ENCODE measurements at places on chromosomes 1 and 21. TPM values are rescaled to one million over a fixed set of nuclear protein-coding genes. Genes with fewer than 3 reads are reported as not detected.
A peak's percentile ranks its signal among the peaks of the same experiment; 100 is the strongest.

DNA sequence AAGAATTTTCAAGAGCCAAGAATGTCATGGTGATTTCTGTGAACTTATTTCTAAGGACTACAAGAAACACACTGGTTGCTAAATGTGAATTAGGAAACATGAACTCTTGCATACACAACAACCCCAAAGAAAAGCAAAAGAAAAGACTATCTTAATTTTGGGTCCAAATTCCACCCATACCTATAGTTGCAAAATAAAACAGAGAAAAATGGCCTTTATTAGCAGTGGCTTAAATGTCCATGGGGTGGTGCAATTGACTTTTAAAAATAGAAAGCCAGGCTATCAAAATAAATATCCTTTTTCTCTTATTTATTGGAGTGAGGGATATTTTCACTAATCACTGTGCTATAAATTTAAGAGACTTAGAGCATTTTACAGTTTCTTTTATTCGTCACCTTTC, 80.9 kb upstream of the DPYD start:
- H3K4me3 ChIP-seq, result no peak overlapping the region
- H3K4me1 ChIP-seq, result no peaks in the 10 kb centered on the region
- no peaks in the 10 kb centered on the region for H3K36me3 ChIP-seq
- no peak overlapping the region for H3K27ac ChIP-seq

The XCL1 gene
- total RNA-seq, result 0.22 TPM

DNA sequence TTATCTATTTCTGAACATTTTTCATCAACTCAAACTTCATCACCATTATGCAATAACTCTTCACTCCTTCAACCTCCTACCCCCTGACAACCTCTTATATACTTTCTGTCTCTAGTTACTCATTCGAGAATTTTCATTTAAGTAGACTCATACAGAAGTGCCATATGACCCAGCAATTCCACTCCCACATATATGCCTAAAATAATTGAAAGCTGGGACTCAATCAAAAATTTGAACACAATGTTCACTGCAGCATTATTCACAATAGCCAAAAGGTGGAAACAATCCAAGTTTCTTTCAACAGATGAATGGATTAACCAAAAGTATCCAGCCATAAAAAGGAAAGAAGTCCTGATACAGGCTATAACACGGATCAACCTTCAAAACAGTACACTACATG, 24.1 kb downstream of the COL11A1 start:
- DNase-seq, result no peak
- no peaks in the 10 kb centered on the region for H3K36me3 ChIP-seq
- H3K27me3 ChIP-seq, result no peaks in the 10 kb centered on the region
- H3K4me3 ChIP-seq, result no peak overlapping the region

- H3K4me1 ChIP-seq, result no peaks in the 10 kb centered on the region
- no peaks in the 10 kb centered on the region for H3K27me3 ChIP-seq
- no peak overlapping the region for H3K27ac ChIP-seq
- DNase-seq, result no peak
Measured at GRCh38 chr1:19205403-19205802, 4.7 kb downstream of the UBR4 start.

The MXRA8 gene
- 8.1 TPM for total RNA-seq

DNA sequence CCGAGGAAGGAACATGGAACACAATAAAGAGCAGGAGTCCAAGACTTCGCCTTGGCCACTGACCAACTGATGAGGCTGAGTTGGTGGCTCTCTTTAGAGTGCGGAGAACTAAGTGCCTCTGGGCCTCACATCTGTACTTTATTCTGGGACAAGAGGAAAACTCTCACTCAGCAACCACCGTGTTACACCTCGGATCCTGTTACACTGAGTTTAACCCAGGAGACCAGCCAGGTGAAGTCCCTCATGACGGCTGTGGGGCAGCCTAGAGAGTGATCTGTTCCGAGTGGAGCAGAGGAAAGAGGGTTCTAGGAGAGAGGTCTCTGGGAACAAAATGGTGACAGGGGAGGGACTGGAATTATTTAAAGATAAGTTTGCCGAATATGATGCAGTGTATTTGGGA, 33.5 kb upstream of the AGL start:
- no peak overlapping the region for H3K27ac ChIP-seq
- no peaks in the 10 kb centered on the region for H3K36me3 ChIP-seq
- no peak for DNase-seq
- no peak overlapping the region for H3K4me3 ChIP-seq

- no peak overlapping the region for H3K4me3 ChIP-seq
- no peak overlapping the region for H3K27ac ChIP-seq
- no peaks in the 10 kb centered on the region for H3K4me1 ChIP-seq
Measured at GRCh38 chr21:14589855-14590563, 43.9 kb upstream of the SAMSN1 start.

The CHI3L1 gene
- total RNA-seq, result not detected

DNA sequence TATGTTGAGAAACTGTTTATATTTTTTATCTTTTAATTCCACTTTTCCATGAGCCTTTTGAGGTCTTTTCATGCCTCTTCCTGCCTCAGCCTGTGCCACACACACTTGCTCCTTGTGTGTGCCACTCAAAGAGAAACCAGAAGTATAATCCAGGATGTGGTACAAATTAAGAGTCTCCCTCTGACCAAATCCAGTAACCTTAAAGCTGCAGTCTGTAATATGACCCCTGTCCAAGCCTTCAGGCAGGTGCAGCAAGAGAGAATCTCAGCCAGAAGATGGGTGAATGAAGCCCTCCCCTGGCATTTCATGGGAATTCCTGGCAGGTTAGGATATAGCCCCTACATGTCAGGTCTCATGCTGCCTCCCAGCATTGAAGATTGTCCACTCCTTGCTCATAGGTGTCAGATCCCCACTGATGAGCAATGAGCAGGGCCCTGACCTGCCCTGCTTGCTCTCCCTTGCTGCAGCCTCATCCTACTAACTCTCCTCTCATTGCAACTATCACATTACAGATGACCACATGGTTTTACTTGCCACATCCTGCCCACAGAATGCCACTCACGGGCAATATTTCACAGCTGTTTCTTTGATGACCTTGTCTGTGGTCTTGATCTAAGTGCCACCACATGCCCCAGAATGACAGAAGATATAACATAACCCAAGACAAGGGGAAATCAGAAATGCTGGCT, 169.3 kb downstream of the SEC16B start:
- H3K4me1 ChIP-seq, result peaks cover 5% of the 10 kb centered on the region
- H3K4me3 ChIP-seq, result no peak overlapping the region
- H3K27me3 ChIP-seq, result no peaks in the 10 kb centered on the region
- H3K27ac ChIP-seq, result no peak overlapping the region
- H3K36me3 ChIP-seq, result peaks cover 7% of the 10 kb centered on the region

DNA sequence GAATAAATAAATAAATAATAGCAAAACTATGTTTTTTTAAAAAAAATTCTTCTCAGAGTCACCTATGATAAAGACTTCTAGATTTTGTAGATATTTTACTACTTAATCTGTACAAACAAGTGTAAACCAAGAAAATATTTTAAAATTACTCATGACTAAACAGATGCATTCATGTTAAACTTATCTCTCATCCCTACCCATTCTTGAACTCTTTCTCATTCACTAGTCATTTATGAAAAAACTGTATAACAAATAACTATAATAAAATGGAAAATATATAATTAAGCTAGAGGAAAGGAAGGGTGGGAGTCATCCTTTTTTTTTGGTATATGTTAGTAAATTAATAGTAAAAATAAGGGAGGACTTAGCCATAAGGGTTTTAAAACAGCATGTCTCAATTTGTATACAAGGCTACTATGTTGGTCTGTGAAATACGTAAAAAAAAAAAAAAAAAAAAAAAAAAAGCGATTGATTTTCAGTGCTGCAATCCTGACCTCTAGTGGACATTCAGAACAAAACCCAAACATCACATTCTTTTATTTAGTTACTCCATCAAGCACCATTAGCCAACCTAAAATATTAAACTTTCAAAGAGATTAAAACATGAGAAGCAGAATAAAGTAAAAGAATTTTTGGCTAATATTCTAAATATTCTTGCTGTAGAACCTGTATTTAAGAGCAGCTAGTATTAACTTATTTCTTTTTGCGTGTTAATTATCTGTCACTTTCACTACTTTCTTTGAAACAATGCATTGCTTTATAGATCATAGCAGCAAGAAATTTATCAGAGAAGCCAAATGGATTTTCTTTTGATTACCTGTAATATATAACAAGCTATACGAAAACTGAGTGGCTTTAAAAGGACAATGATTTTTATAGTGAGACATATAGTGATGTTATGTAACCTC, 255.8 kb upstream of the CACYBP start:
- no peaks in the 10 kb centered on the region for H3K36me3 ChIP-seq
- H3K4me1 ChIP-seq, result no peaks in the 10 kb centered on the region
- no peak overlapping the region for H3K27ac ChIP-seq

DNA sequence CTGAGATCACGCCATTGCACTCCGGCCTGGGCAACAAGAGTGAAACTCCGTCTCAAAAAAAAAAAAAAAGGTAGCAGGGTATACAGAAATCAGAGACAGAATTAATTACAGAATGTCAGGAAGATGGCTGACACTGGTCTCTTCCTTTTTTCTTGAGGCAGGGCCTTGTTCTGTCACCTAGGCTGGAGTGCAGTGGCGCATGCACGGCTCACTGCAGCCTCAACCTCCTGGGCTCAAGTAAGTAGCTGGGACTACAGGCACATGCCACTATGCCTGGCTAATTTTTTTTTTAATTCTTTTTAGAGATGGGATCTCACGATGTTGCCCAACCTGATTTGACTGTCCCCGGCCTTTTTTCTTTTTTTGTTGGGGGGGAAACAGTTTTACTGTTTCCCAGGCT, 16.4 kb downstream of the RNU5D-1 start:
- no peaks in the 10 kb centered on the region for H3K36me3 ChIP-seq
- no peaks in the 10 kb centered on the region for H3K4me1 ChIP-seq
- no peaks in the 10 kb centered on the region for H3K27me3 ChIP-seq
- no peak for DNase-seq

The L1TD1 gene
- 423 TPM for total RNA-seq

The TNFAIP8L2 gene
- total RNA-seq, result not detected

- H3K4me3 ChIP-seq, result no peak overlapping the region
- DNase-seq, result peak; percentile 70
- no peaks in the 10 kb centered on the region for H3K4me1 ChIP-seq
- no peak overlapping the region for H3K27ac ChIP-seq
- no peaks in the 10 kb centered on the region for H3K27me3 ChIP-seq
Measured at GRCh38 chr1:6523566-6523965, 30.7 kb downstream of the NOL9 start.

The RHBG gene
- total RNA-seq, result 1.4 TPM

The MAP10 gene
- 1.3 TPM for total RNA-seq

The PLA2G4A gene
- 0.39 TPM for total RNA-seq

- H3K27ac ChIP-seq, result no peak overlapping the region
- H3K36me3 ChIP-seq, result no peaks in the 10 kb centered on the region
- H3K27me3 ChIP-seq, result no peaks in the 10 kb centered on the region
- DNase-seq, result no peak
- no peaks in the 10 kb centered on the region for H3K4me1 ChIP-seq
Measured at GRCh38 chr1:57272150-57272549, 151.7 kb downstream of the DAB1 start.

The SLC44A3 gene
- 4.8 TPM for total RNA-seq

DNA sequence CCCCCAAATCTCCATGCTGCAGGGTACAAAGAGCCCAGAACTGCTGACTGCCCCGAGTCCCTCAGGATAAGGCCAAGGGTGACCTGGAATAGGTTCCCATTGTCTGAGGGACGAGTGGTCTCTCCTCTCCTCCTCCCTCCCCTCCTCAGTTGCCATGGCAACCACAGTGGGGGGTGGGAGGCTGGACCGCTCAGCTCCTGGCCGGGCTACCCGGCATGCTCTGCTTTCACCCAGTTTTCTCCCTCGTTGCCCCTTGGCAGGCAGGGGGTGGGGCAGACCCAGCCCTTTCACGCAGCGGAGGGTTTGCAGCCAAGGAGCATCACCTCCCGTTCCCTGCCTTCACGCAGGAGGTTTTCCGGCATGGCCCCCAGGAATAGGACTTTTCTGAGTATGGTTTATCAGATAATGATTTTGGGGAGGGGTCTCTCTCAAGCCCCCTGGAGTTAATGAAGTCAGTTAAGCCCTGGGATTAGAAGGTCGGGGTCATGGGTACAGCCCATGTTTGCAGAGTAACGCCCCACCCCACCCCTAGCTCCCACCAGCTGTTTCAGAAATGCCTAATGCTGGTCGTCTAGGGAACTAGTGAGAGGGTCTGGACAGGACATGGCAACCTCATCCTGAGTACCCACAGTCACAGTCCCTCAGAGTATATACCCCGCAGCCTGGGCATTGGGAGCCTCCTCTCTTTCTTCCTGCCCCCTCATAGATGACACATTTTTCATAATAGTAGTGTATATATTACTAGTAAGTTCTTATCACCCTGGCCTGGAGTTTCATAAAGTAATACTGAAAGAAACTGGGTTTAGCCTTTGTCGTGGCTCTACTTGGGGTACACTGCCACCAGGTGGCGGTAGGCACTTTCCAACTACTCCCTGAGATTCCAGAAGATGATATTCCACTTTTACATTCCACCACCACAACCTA, 20.7 kb downstream of the C1QB start:
- H3K4me3 ChIP-seq, result no peak overlapping the region
- no peaks in the 10 kb centered on the region for H3K27me3 ChIP-seq
- DNase-seq, result no peak
- no peaks in the 10 kb centered on the region for H3K36me3 ChIP-seq
- H3K4me1 ChIP-seq, result peaks cover 7% of the 10 kb centered on the region

DNA sequence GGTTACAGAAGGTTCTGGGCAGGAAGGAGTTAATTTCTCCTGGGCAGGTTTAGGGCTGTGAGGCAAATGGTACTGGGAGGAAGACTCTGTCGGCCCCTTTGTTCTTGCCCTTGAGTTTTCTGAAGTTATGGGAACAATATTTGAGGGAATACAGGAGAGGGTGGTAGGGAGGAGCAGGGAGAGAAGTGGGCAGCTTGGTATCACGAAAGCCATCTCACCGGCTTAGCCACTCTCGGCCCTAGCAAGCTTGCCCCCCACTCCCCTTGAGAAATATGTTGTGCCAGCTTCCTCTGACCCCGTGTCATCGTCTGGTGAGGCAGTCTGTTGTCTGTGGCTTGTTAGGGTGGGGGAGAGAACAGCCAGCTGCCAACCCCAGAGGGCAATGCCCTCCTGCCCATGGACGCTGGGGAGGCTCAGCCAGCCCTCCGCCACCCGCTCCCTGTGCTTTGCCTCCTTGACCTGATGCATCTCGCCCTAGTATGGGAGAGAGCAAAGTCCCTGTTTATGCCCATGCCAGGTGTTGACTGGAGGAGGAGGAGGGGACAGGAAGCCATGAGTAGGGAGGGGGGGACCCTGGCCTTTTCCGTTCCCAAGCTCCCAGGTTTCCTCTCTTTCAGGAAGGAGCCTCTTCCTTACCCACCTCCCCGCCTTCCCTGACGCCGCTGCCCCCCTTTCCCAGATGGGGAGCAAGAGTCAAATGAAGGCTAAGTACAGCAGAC, 1.2 kb downstream of the EFNA1 start:
- H3K4me3 ChIP-seq, result peak overlapping the region; percentile 55
- H3K36me3 ChIP-seq, result peaks cover 12% of the 10 kb centered on the region
- H3K27ac ChIP-seq, result no peak overlapping the region
- peaks cover 34% of the 10 kb centered on the region for H3K27me3 ChIP-seq
- DNase-seq, result peak; percentile 49
- H3K4me1 ChIP-seq, result no peaks in the 10 kb centered on the region
